ENCODE measurements at places on chromosomes 1 and 21. TPM values are rescaled to one million over a fixed set of nuclear protein-coding genes. Genes with fewer than 3 reads are reported as not detected.
A peak's percentile ranks its signal among the peaks of the same experiment; 100 is the strongest.

GRCh38 chr1:24205345-24206082 is 18.4 kb upstream of the IFNLR1 start:
- no peak for DNase-seq

DNA sequence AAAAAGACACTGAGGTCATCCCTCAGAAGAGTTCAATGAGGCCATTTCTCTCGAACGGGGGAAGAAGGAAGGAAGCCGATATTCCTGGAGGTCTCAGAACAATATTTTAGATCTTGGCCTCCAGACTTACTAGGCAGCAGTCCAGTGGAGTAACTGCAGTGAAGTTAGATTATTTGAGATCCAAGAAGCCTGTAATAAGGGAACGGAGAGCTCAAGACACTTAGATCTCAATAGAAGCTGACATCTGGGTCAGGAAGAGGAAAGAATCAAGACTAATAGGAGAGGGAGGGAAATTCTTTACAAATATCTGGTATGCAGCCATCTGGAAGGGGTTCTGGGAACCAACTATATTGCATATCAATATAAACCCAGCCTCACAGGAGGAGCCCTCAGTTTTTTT is 13.6 kb upstream of the ENAH start:
- no peak for DNase-seq

- peak; percentile 35 for DNase-seq
Measured at GRCh38 chr1:8727809-8728213, 89.6 kb downstream of the RERE start.

GRCh38 chr1:117096951-117097408 is 24.6 kb downstream of the TRIM45 start:
- DNase-seq, result no peak

The CD101 gene
- total RNA-seq, result 1.3 TPM

The ZNF648 gene
- total RNA-seq, result not detected

DNA sequence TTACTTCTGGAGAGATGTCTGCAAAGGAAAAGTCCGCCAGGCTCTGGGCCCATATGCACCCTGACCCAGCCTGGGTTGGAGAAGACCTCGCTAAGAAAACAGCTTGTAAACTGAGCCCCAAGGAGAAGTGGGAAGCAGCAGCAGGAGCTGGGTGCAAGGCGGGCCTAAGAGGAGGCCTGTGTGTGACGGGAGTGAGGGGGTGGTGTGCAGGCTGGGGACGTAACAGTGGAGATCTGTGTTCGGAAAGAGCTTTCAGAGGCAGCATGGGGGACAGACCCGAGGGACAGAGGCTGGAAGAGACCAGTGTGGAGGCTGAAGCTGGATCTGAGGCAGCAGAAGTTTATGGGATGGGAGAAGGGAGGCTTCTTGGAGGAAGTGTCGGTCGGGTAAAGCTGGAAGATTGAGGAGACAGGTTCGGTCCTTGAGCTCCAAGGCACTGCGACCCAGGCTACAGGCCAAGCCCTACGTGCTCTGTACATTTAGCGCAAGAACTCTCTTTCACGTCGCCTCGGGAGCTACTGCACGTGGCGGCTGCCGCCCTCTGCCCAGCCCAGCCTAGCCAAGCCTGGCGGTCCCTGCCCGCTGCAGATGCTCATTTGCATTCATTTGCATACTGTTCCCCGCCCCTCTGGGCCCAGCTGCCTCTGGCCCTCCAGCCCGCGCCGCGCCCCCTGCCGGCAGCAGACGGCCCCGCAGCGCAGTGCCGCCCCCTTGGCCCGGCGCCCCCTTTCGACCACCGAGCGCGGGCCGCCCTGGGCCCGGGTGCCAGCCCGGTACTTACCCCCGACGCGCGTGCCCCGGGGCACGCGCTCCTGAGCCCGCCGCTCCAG is 6.3 kb downstream of the HPCA start:
- DNase-seq, result peak; percentile 25

DNA sequence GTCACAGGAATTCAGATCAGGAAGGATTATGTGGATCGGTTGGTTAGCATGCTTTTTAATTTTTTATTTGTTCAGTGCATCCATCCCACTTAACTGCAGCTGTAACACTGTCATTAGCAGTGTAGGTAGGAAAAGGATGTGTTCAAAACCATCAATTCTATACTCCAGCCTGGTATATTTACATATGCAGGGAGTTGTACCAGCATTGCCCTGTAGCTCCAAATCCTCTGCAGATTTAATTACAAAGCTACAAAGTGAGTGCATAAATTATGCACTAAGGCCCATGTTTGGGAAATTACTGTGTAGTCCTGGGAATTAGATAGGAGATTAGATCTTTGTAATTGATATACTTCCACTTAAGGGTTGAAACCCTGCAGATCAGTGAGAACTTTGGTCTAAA is 15.9 kb upstream of the OSBPL9 start:
- no peak for DNase-seq

The DLGAP3 gene
- total RNA-seq, result not detected

GRCh38 chr1:186188004-186188539 is 187.0 kb downstream of the TPR start:
- DNase-seq, result no peak

DNA sequence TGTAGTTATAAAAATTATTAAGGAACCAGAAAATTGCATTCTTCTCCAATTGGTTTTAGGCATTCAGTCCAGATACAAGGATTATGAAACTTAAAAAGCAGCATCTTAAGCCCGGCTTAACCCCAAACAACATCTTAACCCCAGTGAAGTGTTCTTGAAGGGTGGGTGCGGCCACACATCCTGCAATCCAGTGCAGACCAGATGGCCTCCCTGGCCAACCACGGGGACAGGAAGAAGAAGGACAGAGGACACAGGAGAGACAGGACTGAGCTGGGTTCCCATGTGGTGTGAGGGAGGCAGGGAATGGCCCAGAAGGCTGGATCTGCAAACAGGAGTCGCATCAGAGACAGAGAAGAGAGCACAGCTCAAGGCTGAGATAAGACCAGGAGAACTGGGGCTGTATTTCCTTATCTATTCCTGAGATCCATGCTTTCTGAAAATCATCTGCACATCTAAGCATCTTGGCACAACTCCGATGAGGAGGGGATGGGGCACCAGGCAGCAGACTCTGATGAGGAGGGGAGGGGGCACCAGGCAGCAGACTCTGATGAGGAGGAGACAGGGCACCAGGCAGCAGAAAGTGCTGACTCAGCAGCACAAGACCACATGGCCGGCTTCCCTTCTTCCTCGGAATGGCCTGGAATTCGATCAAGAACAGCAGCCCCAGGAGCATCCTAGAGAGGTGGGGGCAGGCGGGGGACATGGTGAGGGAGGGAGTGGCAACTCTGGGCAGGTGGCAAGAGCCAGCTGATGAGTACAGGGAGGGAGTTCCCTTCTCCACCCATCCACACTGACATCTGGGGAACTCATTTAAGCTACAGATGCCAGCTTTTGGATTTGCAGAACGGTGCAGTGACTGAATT is 26.6 kb downstream of the ABCG1 start:
- no peak for DNase-seq

The PLEKHN1 gene
- total RNA-seq, result not detected

The COL24A1 gene
- total RNA-seq, result 0.89 TPM

GRCh38 chr1:201694608-201695335 is 134.2 kb upstream of the IPO9 start:
- no peak for DNase-seq

DNA sequence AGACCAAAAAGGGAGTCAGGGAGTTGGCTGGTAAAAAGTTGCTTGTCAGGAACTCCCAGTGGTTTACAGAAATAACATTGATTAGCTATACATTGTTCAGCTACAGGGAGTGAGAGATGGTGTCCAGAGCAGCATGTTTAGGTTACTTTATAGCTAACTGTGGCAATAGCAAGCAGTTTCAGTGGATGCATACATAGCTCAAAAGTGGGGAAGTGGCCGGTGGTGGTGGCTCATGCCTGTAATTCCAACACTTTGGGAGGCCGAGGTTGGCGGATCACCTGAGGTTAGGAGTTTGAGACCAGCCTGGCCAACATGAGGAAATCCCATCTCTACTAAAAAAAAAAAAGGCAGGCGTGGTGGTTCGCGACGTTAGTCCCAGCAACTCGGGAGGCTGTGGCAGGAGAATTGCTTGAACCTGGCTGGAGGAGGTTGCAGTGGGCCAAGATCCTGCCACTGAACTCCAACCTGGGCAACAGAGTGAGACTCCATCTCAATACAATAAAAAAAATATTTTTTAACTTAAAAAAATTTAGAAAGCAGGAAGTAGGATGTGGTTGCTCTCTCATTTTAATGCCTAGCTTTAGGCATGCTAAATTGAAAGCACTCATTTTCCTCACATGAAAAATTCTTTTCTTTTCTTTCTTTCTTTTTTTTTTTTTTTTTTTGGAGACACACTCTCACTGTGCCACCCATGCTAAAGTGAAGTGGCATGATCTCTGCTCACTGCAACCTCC is 109.7 kb downstream of the PPIAL4G start:
- no peak for DNase-seq

The LSM10 gene
- 45.5 TPM for total RNA-seq

DNA sequence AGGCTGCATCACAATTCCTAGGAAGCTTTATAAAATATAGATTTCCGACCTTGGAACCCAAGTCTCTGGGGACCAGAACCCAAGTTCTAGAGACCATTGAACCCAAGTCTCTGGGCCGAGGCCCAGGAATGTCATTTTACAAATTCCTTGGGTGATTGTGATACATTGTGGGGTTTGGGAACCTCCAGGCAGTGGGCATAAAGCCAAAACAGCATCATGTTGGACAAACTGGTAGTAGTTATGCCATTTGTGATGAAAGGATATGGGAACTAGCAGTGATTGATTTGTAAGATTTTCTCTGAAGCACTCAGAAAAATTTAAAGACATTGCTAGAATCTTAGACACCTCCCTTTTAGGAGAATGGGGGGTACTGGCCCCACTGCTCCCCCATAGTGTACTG is 160.2 kb downstream of the HIVEP3 start:
- no peak for DNase-seq

The SPRR2G gene
- not detected for total RNA-seq

- DNase-seq, result no peak
Measured at GRCh38 chr1:19533626-19534025, 48.3 kb upstream of the CAPZB start.

- DNase-seq, result no peak
Measured at GRCh38 chr1:113542221-113542701, 151.9 kb downstream of the MAGI3 start.

The TGFB2 gene
- 2.2 TPM for total RNA-seq

GRCh38 chr1:11634365-11635192 is 19.6 kb downstream of the FBXO2 start:
- no peak for DNase-seq

GRCh38 chr1:65431111-65431705 is 10.7 kb downstream of the LEPR start:
- no peak for DNase-seq

DNA sequence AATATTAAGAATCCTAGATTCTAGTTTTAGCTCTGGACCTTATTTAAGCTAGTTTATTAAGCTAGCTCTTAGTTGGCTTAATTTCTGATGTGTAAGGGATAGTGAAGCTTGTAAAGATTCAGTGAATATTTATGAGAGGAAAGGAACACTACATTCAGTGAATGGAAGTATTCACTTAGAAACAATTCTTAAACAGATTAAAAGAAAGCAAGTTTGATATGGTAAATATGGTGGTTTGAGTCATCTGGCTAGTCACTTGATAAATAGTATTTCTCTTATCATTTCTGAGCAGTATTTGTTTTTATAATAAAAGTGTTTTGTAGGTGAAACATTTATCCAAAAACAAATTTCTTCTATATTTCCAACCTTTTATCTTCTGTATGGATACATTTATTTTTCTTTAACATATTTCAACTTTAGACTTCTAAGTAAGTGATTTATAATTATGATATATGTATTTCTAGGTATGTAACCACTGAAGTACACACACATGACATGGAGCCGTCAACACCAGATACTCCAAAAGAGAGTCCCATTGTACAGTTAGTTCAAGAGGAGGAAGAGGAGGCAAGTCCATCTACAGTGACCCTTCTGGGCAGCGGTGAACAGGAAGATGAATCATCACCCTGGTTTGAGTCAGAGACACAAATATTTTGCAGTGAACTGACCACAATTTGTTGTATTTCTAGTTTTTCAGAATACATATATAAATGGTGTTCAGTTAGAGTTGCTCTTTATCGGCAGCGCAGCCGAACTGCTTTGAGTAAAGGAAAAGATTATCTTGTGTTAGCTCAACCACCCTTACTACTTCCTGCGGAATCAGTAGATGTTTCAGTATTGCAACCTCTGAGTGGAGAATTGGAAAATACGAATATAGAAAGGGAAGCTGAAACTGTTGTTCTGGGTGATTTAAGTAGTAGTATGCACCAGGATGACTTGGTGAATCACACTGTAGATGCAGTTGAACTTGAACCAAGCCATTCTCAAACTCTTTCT is 55.6 kb downstream of the SUCO start:
- DNase-seq, result no peak

The MFAP2 gene
- total RNA-seq, result 21.1 TPM

The PLEKHA6 gene
- total RNA-seq, result 2.9 TPM

The PPIE gene
- total RNA-seq, result 47.1 TPM

- DNase-seq, result no peak
Measured at GRCh38 chr1:168719306-168720111, 9.5 kb downstream of the DPT start.

The AMY2A gene
- not detected for total RNA-seq

DNA sequence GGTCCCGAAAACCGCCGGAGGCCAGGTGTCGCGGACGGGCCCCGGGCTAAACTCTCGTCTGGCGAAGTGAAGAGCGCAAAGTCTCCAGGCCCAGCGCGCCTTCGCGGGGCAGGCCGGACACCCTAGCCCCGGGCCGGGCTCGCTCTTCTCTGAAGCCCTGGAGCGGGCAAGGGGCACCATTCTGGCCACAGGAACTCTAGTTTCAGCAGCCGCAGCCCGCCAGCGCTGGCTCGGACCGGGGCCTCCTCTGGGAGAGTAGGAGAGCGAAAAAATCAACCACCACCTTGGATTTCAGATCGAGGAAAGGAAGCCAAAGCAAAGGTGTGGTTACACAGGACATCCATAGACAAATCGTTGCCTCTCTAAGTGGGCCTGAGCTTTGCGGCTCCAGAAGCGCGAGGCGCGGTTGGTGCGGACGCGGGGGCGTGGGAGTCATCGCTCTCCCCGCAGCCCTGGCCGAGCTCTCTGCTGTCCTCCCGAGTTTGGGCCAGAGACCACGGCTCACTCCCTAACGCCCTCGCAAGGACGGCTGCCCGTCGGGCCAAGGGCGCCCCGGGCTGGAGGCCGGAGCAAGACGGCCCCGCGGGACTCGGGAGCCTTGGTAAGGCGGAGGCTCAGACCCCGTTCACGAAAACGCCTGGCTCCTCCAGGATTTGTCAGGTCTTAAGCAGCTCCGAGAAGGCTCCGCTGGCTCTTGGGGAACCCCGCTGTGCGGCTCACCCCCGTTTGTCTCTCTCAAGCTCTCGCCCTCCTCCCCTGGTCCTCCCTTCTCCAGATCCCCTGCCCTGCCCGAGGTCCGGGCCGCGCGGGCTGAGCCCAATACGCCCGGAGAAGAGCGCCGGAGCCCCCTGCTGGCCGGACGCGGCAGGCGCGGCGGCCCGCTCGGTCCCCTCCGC is 132.9 kb upstream of the DPYD start:
- DNase-seq, result peak; percentile 35

The ITLN2 gene
- total RNA-seq, result not detected

DNA sequence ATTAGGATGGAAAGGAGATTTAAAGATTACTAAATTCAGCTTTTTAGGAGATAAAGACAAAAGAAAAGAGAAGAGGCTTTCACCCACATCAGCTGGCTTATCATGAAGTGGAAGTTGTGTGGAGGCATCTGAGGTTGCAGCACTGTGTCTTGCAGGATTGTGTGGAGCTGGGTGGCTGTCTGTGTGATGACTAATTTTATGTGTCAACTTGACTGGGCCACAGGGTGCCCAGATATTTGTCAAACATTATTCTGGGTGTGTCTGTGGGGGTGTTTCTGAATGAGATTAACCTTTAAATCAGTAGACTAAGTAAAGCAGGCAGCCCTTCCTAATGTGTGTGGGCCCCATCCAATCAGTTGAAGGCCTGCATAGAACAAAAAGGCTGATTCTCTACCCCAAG is 3.9 kb downstream of the KCNA10 start:
- no peak for DNase-seq

- DNase-seq, result no peak
Measured at GRCh38 chr1:193771596-193771995, 585.2 kb upstream of the B3GALT2 start.

Measured in thyroid gland (tissue), 4 donors.